ENCODE measurements at places on chromosomes 16 and 17. TPM values are rescaled to one million over a fixed set of nuclear protein-coding genes. Genes with fewer than 3 reads are reported as not detected.

Gene C16orf74
- 2.9 TPM for total RNA-seq

Gene KRTAP16-1
- 1.1 TPM for total RNA-seq

Gene DOC2A
- 0.14 TPM for total RNA-seq

Gene LCMT1
- total RNA-seq: 22.5 TPM

GRCh38 chr17:76345377-76345974, 8.2 kb downstream of the PRPSAP1 start:
- no peak for DNase-seq

GRCh38 chr17:4769628-4770027, 2.1 kb upstream of the TM4SF5 start:
- no peak for DNase-seq

DNA sequence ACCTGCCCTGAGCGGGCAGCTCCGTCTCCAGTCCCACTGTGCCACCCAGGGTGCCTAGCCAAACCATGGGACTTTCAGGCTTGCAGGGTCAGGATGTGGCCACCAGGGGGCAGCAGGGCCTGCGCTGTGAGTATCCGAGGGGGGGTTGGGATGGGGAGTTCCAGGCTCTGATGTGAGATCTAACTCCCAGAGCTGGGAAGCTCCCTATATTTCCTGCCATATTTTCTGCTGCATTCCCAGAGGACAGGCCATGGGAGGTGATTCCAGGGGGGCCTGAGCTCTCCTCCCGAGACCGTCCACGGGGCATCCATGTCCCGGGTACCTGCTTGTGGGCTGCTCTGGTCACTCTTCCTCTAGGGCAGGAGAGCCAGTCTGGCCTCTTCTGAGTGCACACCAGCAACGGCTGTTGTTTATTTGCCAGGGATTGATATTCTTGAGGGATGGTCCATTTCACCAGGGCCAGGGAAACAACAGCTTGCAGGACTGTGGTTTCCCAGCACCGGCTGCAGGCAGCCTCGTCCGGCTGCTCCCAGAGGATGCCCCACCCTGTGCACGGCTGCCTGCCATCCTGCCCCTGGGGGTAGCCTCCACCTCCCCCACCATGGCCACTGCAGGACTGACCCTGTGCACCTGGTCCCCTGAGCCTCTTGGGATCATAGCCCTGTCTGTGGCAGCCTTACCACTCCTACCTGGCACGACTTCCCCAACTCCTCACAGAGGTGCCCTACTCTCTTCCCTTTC, 1.2 kb downstream of the GPR142 start:
- peak; percentile 61 for DNase-seq

DNA sequence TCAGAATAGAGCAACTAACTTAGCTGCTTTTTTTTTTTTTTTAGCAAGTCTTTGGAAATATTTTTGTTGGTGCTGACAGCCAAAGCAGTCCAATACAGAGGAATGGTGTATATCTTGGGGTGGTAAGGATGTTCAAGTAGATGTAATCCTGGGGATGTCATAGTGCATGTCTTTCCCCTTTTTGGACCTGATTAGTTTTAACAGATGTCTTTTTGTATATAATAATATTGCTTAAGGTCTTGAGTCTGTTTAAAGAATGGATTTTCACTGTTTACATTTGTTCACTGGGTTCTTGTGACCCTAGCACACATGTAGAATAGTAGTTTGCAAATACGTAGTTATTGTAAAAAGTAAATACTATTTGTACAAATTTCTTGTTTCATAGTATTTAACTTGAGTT, 7.9 kb downstream of the TAF15 start:
- DNase-seq: no peak

All from CD4-positive, alpha-beta T cell (primary cell).